Suppressor macrophage (primary cell): ENCODE measurements at places on chromosomes 11 and 22.

DNA sequence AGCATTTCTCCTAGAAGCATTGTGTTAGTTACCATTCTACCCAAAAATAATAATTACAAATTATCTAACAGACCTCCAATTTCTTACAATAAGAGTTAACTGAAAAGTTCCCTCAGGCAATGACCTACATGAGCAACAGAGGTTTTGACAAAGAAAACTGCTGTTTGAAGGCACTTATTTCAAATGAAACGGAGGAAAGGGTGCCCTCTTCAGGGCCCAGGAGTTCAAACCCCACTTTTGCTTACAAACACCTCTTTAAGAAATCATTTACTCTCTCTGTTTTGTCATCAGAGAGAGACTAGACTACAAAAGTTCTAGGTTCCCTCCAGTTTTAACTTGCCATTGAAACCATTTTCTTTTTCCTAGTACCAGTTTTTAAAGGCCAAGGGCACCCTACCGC lies 56.7 kb downstream of the AMBRA1 start:
- no peak for DNase-seq

DNA sequence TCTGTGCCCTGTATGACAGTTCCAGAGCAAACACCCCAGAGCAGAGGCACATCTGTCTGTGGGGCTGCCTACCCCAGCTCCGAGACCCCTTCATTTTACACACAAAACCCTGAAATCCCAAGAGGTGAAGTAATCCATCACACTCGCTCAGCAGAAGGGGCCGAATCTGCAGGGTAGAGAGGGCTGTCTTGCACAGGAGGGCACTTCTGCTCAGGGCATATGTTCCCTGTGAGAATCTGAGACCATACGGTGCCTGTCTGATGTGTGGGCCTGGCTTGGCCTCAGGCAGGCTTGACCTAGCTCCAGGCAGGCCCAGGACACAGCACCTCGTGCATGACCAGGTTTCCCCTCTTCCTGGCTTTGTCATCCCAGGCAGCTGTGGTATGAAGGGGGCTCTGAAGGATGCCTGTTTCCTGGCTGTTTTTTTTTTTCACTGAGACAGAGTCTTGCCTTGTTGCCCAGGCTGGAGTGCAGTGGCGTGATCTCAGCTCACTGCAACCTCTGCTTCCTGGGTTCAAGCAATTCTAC lies 37.2 kb downstream of the GRIK4 start:
- no peak for DNase-seq

GRCh38 chr22:49238181-49239141 lies 589.2 kb downstream of the BRD1 start:
- no peak for DNase-seq

DNA sequence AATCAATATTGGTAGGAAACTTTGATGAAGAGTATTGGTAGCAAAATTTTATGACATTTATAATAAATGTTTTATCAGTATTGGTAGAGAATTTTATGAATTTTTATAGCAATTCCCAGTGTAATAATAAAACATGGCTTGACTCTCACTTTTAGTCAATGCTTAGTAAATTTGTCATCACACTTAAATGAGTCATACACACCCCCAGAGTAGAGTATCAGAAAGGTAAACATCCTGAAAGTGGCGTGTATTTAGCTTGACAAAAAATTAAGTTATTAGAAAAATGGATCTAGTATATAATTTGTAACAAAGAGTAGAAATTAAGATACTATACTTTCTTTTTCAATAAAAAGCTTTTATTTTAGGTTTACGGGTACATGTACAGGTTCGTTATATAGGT lies 2.6 kb downstream of the MS4A3 start:
- no peak for DNase-seq

DNA sequence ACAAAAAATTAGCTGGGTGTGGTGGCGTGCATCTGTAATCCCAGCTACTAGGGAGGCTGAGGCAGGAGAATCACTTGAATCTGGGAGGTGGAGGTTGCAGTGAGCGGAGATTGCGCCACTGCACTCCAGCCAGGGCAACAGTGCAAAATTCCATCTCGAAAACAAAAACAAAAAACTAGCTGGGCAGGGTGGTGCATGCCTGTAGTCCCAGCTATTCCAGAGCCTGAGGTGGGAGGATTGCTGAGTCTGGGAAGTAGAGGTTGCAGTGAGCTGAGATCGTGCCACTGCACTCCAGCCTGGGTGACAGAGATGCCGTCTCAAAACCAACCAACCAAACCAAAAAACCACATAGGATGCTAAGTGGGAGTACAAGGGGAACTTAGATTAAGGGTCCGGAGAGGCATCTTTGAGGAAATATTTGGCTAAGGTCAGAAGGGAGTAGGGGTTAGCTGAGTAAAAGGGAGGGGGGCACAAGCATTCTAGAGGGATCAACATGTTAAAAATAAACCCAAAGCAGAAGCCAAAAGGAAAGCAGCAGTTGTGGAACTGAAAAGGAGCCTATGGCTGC lies 10.2 kb downstream of the PHF5A start:
- no peak for DNase-seq

DNA sequence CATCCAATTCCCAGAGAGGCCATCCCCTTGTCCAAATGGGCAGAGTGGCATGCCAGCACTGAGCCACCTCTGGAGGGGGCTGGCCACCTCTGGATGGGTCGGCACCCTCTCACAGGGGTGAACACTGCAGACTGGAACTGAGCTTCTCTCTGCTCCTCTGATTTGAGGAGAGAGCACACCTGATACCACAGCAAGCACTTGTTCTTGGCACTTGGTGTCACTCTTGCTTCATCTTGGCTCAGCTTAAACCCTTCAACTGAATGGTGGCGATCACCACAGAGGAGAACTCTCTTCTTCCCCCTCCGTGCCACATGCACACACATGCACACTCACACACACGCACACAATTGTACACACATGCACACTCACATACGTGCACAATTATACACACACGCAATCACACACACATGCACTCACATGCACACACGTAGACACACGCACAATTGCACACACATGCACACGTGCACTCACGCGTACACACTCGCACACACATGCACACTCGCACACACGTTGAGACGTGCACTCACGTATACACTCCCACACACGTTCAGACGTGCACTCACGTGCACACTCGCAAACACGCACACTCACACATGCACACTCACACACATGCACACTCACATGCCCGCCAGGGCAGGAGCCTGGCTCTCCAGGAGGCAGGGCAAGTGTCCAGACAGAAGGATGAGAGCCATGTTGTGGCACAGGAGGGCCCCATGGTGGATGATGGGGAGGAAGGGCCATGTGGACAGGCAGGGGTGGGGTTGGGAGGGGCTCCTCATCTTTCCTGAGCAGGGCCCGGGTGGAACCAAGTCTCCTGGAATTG lies 23.4 kb downstream of the OVOL1 start:
- no peak for DNase-seq

- peak; percentile 82 for DNase-seq
These were observed 37.7 kb downstream of the NTM start for GRCh38 chr11:131408025-131408640.

DNA sequence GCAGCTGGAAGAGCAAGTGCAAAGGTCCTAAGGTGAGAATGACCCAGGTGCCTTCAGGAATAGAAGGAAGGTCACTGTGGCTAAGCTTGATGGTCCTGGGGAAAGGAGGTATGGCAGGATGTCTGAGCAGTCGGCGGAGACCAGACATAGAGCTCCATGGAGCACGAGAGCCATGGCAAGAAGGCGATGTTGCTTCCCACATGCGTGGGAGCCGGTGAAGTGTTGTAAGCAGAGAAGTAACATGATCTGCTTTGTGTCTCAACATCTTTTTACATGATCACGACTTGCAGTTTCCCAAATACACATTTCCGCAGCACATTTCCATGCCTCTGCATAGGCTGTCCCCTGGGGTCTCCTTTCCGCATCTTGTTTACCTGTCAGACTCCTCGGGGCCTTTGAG lies 231.9 kb downstream of the KIRREL3 start:
- no peak for DNase-seq

GRCh38 chr11:75191330-75191717 lies 40.4 kb downstream of the SLCO2B1 start:
- DNase-seq, result peak; percentile 26

DNA sequence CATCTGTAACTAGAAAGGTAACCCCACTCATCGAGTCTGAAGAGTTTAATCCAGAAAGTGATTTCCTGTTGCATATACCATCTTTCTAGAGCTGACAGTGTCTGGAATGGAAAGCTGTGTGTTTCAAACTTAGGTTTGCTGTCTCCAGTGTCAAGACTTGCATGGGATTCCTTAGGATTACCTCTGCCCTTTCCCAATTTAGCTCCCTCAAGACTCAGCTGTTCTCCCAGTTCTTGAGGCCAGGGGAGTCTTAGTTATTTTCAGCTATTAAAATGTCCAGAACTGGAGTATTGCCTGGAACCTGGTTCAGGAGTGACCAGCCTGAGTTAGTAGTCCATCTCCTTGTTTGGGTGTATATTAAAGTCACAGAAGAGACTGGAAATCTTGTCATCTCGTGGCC lies 25.0 kb upstream of the LDHA start:
- DNase-seq, result no peak

DNA sequence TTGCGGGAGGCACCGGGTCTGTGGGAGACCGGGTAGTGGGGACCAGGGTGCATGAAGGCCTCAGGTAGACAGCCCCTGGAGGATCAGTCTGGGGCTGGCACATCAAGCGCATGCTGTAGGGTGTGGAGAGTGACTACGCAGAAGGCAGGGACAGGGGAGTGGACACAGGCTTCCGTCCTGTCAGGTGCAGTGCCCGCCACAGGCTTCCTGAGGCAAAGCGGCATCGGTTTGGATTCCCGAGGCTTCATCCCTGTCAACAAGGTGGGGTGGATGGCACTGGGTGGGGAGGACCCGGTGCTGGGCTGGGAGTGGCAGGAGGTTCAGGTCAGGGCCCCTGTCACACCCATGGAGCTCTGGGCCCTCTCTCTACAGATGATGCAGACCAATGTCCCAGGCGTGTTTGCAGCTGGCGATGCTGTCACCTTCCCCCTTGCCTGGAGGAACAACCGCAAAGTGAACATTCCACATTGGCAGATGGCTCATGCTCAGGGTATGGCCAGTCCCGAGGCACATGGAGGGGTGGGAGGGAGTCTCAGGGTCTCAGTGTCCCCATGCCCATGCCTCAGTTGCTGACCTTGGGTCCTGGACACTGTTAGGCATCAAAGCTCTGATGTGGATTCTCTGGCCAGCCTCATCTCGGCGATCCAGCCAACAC lies 4.5 kb upstream of the LZTR1 start:
- no peak for DNase-seq

DNA sequence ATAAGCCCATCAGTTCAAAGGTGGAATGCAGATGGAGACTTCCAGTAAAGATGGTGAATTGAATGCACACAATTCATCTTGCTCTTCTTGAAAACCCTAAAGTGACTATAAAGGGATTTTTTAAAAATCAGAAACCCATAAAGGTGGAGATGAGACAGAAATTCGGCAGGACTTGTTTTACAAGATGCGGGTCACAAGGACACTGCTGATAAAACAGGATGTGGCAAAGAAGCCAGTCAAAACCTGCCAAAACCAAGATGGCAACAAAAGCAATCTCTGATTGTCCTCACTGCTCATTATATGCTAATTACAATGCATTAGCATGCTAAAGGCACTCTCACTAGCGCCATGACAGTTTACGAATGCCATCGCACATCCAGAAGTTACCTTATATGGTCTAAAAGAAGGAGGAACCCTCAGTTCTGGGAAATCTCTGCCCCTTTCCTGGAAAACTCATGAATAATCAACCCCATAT lies 137.1 kb downstream of the NECTIN1 start:
- DNase-seq, result no peak

DNA sequence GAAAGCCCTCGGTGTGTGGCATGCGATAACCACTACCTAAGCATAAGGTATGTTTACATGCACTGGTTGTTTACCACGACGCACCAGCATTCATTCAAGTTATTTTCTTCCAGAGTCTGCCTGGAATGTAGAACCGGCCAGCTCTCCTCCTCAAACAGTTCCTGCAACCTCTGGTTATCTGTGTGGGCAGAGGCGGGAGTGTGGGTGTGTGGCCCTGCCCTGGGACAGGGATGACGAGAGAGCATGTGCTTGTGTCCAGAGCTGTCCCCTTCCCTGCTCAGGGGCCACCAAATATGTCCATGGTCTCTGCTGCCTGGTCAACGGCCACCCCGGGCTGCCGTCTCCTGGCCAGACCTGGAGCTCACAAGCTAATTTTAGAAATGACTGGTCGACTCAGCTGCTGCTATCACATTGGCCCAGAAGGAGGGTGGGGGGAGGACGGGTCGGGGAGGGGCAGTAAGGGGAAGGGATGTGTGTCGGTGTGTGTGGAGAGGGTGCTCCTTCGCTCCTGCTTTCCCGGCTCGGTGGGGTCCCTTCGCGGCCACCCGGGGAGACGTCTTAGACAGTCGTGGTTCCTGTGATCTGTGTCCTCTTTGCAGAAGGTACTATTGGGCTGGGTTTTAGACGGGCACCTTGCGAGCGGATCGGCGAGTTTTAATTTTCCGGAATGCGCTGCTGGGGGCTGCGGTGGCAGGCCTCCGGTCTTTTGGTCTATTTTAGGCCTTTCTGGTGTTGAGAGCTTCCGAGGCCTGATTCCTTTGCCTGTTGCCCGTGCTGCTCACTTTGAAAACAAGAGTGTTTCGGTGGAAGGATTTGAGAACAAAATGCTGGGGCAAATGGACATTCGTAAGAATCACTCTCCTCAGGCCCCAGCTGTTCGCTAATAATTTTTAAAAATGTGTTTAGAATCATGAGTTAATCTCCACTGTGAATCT lies at the start of gene MYO18B:
TSS of gene MYO18B (plus strand) at position 497 of the 935 bp plus-strand sequence. CDS start 18,905 bp downstream, outside the sequence.
- DNase-seq, result no peak

DNA sequence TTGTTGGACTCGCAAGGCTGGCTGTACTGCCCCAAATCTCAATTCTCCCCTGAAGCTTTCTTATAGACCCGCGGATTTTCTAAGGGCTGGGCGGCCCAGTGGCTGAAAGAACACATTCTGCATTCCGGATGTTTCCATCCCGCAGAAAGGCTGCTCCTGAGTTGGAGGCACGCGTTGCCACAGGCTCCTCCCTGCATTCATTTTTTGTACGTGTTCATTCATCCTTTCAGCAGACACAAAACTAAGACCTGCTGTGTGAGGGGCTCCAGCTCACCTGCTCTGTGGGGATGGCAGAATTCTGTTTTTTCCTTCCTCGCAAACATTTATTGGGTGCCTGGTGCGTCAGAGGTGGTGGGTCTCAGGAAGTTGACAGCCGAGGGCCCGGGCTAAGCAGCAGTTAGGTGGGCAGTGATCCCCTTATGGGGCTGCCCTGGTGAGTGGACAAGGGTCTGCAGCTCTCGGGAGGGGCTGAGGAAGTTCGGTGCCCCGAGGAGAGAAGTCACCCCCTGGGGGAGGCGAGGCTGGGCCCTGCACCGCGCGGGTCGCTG lies 23.7 kb downstream of the SHANK3 start:
- no peak for DNase-seq

DNA sequence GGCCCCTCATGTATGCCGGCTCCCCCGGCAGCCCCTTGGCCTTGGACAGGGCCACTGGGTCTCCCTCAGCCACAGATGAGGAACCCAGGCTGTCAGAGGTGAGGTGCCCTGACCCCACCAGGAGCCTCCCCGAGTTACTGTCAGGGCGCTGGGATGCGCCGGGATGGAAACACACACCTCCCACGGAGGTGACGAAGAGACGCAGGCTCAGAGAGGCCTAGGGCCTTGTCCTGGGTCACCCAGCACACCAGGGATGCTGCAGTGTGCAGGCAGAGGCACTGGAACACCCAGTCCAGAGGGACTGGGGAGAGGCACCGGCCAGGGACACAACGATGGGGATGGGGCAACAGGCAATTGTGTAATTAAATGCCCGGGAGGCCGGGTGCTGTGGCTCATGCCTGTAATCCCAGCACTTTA lies 81.2 kb upstream of the PRR5 start:
- DNase-seq, result no peak
